ENCODE measurements at places on chromosomes 6 and 20. TPM values are rescaled to one million over a fixed set of nuclear protein-coding genes. Genes with fewer than 3 reads are reported as not detected.

- no peak for DNase-seq
These were observed 15.8 kb downstream of the AARS2 start for GRCh38 chr6:44297063-44298038.

- DNase-seq, result peak; percentile 74
These were observed 21.3 kb downstream of the SNAP25 start for GRCh38 chr20:10239954-10240353.

DNA sequence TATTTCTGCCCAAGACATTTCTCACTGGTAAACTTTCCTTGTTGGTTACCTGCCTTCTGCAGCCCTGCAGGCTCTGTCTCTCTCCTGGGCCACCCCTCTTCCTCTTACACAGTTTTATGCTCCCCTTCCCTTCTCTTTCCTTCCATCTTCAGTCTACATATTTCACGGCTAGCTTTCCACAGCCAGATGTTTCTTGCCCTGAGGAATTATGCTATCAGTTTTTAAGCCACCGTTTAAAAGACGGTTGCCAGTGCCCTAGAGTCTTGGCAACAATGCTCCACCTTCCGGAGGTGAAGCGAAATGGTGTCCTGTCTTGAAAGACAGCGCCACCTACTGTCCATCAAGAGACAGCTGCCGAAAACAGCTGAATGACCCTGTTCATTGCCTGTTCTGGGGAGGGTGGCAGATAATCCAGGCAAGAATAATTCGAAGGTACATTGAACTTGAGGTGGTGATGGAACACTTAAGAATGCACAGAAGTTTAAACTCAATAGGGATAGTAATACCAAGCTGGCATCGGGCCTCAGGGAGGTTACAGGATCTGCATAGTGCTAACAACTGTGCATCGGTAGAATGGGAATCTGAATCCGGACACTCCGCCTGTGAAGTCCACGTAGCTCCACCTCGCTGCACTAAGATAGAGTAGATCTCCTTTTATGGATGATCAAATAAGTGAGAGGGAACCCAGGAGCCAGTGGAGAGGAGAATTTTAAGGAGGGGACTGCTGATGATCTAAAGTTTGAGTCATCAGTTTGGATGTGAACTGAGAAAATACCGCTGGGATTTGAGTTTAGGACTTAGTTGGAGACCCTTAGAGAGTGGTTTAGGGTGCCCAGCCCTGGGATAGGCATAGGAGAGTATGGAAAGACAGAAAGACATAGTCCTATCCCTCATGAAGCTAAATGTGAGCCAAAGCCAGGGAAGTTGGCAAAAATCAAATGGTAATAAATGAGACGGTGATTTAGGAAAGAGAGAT is 4.8 kb upstream of the TRIM40 start:
- peak; percentile 90 for DNase-seq

The SSR1 gene
- 107 TPM for total RNA-seq

The MEP1A gene
- 0.08 TPM for total RNA-seq

The PNLDC1 gene
- not detected for total RNA-seq

The GNAS-AS1 gene
- 1.5 TPM for total RNA-seq

The TAP1 gene
- total RNA-seq, result 66.1 TPM
